ENCODE measurements at places on chromosomes 7 and 10.
A peak's percentile ranks its signal among the peaks of the same experiment; 100 is the strongest.

GRCh38 chr10:44157574-44157973 is 227.3 kb downstream of the CXCL12 start:
- DNase-seq, result no peak

DNA sequence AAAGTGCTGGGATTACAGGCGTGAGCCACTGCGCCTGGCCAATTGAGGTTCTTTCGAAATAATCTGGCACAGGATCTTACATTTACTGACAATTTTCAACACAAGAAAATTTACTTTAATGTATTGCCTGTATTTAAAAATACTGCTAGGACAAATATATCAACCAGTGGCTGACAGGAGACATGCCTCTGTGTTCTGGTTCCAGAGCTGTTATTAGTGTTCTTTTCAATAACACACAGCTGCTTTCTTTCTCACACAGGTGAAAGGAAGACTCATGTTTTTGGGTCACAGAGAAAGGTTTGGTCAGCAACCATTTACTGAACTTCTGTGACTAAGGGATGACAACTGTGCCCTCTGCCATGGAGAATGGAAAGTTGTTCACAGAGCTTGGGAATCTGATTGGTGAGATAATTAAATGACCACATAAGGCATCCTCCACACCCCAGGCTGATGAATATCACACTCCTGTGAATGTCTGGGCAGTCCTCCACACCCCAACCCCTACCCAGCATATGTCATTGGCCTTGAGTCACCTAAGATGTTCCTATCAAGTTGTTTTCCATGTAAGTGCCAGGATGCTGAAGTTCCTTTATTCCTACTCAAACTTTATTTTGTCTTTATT is 180.1 kb downstream of the RAPGEF5 start:
- DNase-seq, result no peak

DNA sequence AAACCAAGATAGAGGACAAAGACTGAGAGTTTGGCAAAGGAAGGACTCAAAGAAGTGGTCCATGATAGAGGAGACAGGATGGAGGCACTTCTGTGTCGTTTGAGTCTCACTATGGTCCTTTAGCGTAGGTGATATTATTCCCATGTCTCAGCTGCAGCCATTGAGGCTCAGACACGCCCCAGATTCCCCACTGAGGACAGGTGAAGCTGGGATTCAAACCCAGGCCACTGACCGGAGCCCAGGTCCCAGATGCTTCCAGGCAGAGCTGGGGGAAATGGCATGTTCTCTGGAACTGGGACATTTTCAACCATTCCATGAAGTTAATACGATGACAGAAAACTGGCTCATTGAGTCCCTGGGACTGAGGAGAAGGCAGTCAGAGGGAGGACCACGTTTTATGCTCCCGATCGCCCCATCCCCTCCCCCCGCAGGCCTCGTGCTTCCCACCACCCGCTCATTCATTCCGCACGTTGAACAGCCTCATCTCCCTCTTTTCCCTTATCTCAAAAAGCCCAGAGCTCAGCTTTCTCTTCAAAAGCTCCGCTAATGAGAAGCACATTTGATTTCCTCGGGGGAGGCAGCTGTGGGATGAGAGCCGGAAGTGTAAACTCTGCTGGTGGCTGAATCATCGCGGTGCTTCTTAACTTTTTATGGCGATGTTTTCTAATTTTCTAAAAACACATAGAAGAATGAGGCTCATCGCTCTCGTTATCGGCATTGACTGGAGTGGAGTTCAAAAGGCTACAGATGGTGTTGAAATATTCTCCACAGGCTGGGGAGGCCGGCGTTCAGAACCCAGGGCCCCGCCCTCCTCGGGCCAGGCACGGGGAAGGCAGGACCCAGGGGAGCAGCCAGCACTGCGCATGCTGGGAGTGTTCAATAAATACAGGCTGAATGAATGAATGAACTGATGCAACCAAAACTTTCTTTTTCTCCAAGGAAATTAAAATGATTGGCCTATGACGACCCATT is 64.0 kb downstream of the OAT start:
- no peak for DNase-seq

DNA sequence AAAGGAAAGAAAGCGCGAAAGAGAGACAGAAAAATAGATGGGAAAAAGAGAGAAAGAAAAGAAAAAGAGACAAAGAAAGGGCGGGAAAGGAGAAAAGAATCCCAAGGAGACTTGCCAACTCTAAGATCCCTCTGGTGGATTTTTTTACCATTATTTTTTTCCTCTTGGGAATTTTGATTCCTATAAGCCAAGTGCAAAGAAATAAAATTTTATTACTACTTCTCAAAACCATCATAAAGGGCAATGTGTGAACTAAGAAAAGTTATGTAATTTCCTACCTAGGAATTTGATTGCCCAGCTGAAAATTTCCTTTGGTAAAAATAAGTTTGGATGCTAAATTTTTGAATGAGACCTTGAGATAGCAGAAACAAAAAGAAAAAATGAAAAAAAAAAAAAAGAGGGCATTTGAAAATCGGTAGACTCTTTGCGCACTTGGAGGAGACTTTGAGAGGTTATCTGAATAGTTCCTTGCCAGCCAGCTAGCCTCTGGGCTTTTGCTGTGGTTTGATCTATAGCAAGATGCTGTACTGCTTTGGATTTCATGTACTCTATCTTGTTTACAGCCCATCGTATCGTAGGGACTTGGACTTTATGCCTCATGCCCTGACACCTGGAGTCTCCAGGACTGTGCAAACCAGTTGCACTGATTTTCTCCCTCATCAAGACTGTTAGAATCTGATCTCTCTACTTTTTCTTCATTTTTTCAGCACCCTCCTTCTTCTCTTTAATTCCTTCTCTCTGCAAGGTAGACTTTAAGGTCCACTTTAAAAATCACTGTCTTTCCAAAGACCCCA is 535.4 kb upstream of the MKI67 start:
- DNase-seq, result no peak

DNA sequence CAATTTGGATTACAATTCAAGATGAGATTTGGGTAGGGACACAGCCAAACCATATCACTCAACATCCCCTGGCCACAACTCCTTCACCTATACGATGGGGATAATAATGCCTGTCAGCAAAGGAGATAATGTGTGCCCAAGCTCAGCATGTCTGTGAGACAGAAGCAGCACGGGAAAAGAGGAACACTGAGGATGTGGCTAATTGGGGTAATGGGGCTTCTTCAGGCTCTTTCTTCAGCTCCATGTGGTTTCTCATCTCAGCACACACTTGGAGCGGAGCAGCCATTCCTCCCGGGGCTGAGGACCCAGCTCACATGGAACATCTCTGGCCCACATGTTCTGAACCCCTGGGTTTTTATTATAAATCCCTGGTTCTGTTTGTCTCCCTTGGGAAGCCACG is 136.0 kb upstream of the NAMPT start:
- DNase-seq, result no peak

DNA sequence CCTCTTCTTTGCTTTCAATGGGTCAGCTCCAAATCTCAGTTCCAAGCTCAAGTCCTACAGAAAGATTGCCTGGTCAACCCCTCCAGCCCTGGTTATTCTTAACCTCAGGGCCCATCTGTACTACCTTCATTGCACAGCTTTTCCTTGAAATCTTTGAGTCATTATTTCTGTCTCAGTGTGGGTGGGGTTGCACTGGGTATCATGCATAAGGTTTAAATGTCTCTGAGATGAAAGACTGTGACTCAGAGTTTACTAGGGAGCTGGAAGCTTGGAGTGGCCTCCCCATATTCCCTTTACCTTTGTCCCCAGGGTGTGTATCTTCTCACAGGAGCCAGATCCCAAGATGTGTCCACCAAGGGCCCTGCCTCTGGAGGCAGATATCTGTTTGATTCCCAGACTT is 3.3 kb upstream of the OR6V1 start:
- DNase-seq, result no peak

- DNase-seq, result no peak
Observed at GRCh38 chr10:70221030-70221429, 12.2 kb downstream of the PPA1 start.

GRCh38 chr7:94906065-94906851 is 1.1 kb upstream of the PPP1R9A start:
- no peak for DNase-seq

GRCh38 chr7:1533547-1534329 is 3.2 kb downstream of the MAFK start:
- DNase-seq, result peak; percentile 75

DNA sequence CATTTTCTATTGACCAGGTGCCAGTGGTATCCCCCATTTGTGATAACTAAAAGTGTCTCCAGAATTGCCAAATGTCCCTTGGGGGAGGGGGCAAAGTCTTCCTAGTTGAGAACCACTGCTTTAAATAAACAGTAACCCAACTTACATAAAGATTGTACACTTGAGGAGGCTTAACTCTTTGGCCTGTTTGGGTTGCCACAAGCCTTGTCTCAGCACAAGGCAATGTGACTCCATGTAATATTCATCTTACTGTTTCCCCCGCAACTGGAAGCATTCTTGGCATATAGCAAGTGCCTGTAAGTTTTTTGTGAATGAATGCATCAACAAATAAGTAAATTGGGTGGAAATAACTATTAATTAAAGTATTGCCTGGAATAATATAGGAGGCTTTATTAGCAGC is 108.3 kb downstream of the ANK3 start:
- DNase-seq, result peak; percentile 54

DNA sequence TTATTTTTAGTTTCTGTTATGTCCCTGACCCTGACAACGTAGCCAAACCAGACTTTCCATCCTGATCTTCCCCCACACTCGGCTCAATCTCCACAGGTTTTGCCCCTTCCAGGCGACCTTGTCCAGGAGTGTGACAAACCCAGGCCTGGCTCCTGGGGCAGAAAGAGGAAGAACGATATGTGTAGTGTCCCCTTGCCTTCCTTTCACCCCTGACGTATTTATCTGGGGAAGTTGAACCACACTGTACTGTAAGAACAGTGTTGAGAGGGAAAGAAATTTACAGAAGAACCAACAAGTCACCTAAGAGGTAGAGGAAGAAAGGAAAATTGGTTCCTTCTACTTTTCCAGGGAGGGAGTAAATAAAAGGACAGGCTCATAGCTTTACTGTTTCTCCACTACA is 158.0 kb downstream of the VTI1A start:
- no peak for DNase-seq

GRCh38 chr7:111094419-111094818 is 3.5 kb downstream of the LRRN3 start:
- DNase-seq, result no peak

DNA sequence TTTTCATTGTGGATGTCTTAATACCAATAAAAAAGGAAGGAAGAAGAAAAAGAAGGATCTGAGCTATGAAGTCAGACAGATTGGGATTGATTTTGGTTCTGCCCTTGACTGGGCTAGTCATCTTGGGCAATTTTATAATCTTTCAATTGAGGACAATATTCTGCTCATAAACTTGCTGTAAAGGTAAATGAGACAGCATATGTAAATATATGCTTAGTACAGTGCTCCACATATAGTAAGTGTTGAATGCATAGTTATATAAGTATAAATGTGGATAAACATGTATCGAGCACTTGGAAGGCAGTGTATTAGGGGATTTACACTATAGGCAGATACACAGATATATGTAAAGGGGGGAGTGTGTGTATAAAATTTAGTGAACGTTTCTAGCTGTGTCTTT is 85.1 kb downstream of the ST7 start:
- no peak for DNase-seq

GRCh38 chr7:106068538-106068961 is 43.6 kb downstream of the SYPL1 start:
- DNase-seq, result no peak

DNA sequence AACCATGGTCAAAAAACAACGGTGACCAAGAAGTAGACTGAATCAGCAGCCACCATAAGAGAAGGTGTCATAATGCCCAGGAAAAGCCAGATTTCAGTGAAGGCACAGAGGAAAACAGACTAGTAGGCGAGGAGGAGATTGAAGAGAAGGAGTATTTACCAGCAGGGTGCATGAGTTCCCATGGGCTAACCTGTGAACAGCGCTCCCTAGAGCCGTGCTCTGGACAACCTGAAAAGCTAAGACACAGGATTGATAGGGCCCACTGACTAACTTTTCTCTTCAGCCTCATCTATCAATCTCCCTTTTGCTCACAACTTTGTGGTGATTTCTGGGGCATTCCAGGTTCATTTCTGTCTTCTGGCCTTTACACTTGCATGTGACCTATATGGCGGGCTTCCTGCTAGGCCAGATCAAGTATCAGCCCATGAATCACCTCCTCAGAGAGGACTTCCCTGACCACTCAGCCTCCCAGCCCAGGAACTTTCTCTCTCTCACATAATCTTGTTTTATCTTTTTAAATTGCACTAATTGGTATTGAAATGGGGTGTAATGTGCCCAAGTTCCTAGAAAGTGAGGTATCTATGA is 12.8 kb downstream of the ANKRD22 start:
- DNase-seq, result no peak

- no peak for DNase-seq
Observed at GRCh38 chr7:98073047-98073446, 33.6 kb upstream of the LMTK2 start.

DNA sequence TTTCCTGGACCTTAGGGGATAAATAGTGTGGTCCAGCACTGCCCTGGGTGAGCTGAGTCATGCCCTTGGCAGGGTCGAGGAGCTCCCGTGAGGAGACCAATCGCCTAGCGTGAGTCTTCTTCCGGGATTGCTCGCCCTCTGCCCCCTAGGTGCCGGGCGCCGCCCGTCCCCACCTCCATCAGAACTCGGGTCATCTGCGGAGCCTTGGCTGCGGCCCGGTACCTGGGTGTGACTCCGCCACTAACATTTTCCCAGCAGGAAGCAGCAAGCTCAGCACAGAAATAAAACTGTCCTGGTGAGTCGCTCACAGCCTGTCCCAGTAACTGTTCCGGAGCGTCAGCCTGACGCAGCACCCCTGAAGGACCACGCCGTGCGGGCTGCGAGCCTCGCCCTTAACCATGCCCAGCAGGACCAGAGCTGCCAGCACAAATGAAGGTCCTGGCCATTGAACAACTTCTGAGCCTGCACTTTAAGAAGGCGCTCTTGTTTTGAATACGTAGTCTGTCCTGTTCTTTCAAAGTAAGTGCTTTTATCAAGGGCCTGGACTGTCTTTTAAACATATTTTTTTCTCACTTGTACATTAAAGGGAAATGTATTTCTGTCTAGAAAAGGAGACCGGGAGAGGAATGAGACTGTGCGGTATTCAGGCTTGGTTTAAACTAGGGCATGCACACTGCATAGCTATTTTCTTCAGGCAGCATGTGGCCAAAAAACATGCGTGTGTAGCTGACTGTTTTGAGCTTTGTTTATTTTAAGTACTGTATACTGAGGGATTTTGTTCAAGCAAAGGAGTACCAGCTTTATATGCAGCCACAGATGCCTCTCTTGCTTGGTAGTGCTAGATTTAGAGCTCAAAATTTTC is 136.7 kb downstream of the HECW1 start:
- DNase-seq, result peak; percentile 30

DNA sequence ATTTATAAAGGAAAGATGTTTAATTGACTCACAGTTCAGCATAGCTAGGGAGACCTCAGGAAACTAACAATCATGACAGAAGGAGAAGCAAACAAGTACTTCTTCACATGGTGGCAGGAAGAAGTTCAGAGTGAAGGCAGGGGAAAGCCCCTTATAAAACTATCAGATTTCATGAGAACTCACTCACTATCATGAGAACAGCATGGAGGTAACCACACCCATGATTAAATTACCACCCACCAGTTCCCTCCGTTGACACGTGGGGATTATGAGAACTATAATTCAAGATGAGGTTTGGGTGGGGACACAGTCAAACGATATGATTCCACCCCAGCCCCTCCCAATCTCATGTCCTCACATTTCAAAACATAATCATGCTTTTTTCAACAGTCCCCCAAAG is 124.2 kb upstream of the PCGF5 start:
- no peak for DNase-seq

All from HS-27A (cell line).